Ovary (tissue), 10 donors: ENCODE measurements at places on chromosomes 5 and 9.
A peak's percentile ranks its signal among the peaks of the same experiment; 100 is the strongest.

GRCh38 chr9:87518702-87519335 lies 21.2 kb downstream of the DAPK1 start:
- peak; percentile 87 for DNase-seq

GRCh38 chr5:150057996-150058395 lies 28.4 kb downstream of the CSF1R start:
- no peak for DNase-seq

DNA sequence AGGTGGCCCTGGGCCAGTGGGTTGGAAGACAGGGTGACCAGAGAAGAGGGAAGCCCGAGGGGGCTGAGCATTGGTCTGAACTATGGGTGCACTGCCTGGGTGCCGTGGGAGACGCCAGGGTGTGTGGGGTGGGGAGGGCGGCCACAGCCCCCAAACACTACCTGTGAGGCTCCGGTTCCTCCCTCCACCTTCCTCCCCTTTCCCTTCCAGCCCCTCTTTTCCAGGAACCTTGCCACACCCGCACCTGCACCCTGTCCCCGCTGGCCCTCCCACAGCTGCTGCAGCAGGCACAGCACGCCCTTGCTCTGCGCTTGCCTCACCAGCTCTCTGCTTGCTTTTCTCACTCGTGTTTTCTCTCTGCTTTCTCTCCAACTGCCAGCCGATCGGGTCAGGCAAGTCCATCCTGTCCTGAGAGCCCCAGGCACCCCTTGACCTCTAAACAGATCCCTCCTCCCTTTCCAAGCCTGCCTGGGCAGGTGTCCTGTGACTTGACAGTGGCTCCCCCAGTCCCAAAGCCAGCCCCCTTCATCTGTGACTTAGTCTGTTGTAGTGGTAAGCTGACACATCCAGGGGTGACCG lies 193.7 kb downstream of the MSX2 start:
- DNase-seq = no peak

- no peak for DNase-seq
These were observed 101.5 kb upstream of the BOD1 start for GRCh38 chr5:173717959-173718358.

GRCh38 chr5:175717837-175718236 lies 60.0 kb downstream of the HRH2 start:
- DNase-seq = no peak

- no peak for DNase-seq
These were observed 9.3 kb downstream of the TOR1A start for GRCh38 chr9:129814432-129815223.

GRCh38 chr5:29185558-29185957 lies 2007.9 kb upstream of the CDH6 start:
- DNase-seq = no peak

DNA sequence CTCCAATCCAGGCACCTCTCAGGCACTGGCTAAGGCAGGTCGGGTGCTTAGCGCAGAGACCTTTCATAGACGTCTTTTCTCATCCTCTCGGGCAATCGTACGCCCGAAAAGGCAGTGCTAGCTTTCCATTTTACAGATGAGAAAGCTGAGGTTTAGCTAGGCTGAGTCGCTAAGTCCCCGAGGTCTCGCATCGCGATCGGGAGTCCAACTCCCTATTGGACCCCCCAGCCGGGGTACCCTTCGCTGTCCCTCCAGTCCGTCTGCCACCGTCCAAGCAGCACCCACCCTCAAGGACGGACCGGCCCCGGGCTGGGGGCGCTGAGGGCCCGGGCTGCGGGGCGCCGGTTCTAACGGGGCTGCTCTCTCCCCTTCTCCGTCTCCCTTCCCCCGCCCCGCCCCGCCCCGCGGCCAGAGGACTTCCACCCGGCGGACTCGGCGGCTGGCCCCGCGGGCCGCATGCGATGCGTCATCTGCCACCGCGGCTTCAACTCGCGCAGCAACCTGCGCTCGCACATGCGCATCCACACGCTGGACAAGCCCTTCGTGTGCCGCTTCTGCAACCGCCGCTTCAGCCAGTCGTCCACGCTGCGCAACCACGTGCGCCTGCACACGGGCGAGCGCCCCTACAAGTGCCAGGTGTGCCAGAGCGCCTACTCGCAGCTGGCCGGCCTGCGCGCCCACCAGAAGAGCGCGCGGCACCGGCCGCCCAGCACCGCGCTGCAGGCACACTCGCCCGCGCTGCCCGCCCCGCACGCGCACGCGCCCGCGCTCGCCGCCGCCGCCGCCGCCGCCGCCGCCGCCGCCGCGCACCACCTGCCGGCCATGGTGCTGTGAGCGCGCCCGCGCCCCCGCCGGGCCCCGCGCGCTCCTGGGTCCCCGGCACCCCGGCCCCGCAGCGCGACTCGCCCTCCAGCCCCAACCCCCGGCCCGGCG lies 12.5 kb upstream of the EXOSC2 start:
- peak; percentile 75 for DNase-seq

DNA sequence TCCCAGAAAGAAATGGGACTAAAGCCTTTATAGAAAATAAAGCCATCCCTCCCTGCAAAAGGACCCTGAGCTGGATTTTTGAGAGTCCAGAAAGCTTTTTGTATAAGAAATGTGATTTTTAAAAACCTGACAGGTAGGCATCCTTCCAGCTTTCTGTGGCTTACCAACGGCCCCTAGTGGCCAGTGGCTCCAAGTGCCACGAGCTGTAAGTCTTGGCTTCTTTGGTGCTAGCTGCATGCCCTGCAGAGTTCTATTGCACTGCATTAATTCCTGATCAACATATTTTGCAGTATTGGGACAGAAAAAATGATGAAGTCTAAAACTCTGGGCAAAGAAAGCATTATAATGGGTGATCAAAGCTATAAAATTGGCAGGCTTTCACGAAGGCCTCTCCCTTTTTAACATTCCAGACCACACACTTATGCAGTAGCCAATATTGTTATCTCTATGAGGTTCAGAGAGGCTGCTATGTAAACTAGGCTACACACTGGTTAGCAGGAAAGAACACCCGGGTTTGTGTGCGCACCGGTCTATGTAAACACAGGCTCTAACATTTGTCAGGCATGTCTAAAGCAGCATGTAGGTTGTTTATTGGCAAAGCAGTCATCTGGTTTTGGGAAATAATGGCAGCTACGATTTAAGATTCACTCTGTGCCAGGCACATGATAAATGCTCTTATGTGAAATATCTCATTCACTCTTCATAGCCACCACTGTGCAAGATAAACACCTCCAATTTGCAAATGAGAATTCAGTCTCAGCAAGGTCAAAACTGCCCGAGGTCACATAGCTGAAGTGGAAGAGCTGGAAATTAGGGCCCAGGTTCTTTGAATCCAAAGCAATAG lies 55.2 kb downstream of the NMUR2 start:
- no peak for DNase-seq

DNA sequence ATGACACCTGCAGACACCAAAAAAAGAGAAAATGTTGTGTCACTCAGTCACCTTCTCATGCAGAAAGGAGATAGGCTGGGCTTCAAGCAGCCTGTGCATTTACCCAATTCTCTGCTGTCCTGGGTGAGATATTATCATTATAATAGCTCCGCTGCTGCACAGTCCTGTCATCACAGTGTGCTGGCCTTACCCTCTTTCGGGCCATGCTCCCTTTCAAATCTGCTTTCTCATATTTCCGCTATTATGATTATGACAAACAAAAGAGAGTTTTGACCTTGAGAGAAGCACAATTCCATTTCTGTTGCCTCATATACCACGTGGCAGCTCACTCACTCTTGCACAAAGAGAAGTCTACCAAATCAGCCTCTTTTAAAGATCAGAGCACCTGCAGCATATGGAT lies 1350.1 kb upstream of the ACO1 start:
- DNase-seq = no peak

DNA sequence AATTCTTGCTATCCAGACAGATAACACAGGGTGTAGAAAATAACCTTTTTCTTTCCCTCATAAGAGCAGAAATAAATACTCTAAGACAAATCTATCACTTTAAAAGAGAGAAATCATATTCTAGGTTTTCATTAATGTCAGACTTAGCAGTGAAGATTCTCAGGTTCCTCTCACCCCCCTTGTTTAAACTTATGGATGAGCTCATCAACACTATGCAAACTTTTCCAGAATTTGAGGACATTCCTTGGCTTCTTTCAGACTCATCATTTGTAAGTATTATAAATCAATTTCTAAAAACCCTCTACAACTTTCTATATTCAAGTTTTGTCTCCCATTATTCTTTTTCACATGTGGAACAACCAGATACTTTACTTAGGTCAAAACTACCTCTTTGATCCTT lies 374.9 kb upstream of the TRPC7 start:
- DNase-seq = no peak

DNA sequence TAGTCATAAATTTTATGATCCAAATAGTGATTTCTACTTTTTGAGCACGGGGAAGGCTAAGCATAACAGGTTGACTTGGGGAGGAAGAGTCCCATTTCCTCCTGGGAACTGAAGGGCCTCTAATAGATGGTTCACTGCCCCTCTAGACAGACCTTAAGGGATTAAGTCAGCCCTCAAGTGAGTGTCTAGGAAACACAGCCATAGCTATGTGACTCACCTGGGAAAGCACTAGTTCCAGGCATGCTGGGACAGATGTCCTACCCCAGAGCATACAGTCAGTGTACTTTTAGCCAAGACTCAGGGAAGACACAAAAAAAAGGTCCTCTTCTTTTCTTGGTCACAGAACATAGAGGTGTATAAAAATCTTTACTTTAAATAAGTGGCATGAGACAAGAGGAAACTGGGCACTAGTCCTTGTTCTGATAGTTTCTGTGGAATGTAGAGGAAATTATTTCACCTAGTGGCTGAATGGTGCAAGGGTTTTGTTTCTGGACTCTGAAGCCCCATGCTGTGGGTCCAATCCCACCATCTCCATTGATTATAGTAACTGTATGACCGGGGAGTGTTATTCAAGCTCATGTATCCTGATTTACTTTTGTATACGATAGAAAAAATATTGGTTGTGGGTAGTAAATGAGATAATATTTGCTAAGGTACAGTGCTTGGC lies 86.0 kb downstream of the NREP start:
- no peak for DNase-seq

GRCh38 chr5:7462758-7463157 lies 66.8 kb downstream of the ADCY2 start:
- no peak for DNase-seq

DNA sequence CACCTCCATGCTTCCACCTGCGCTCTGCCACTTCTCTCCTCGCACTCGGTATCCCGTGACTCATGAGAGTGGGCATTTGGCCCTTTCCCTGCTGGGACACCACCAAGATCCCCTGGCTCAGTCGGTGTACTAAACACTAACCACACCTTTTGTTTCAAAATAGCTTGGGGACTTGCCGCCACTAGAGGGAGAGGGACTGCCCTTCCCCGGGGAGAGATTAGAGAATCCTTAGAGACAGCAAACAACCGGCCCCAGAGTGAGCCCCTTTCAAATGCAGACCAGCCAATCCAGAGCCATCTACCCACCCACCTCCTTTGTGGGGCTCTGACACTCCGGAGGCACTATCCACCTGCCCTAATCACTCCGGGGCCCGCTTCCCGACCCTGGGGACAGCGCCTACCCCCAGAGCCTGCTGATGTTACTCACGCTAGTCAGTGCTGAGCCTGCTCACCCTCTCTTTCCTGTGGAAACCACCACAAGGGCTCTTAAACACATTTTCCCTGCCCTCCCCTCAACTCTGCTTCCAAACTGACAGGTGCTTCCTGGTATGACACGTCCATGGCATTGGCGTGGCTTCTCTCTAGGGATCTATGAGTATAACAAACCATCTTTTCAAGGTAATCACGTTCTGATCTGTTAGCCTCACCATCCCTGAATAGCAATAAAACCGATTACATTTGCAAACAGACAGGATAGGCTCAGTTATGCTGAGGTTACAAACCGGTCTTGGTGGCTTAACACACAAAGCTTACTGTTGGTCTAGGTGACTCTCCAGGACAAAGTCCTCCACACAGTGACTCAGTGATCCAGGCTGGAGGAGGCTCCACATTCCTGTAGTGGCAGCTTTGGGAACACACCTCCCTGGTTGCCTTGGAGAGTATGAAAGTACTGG lies 180.1 kb upstream of the MVB12B start:
- peak; percentile 2 for DNase-seq

- DNase-seq = no peak
These were observed 165.1 kb downstream of the CAAP1 start for GRCh38 chr9:26727471-26727870.

GRCh38 chr5:61019642-61020041 lies 74.6 kb downstream of the NDUFAF2 start:
- no peak for DNase-seq

- DNase-seq = peak; percentile 45
These were observed 42.5 kb upstream of the EXOC3 start for GRCh38 chr5:400282-401145.

DNA sequence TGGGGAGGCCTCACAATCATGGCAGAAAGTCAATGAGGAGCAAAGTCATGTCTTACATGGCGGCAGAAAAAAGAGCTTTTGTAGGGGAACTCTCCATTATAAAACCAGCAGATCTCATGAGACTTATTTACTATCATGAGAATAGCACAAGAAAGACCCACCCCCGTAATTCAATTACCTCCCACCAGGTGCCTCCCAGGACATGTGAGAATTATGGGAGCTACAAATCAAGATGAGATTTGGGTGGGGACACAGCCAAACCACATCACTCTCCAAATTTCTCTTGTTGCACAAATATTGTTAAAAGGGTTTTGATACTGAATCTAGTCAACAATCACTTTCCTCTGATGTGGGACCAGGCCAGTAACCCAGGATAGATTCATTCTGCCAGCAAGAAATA lies 1176.1 kb downstream of the CDH9 start:
- DNase-seq = no peak

DNA sequence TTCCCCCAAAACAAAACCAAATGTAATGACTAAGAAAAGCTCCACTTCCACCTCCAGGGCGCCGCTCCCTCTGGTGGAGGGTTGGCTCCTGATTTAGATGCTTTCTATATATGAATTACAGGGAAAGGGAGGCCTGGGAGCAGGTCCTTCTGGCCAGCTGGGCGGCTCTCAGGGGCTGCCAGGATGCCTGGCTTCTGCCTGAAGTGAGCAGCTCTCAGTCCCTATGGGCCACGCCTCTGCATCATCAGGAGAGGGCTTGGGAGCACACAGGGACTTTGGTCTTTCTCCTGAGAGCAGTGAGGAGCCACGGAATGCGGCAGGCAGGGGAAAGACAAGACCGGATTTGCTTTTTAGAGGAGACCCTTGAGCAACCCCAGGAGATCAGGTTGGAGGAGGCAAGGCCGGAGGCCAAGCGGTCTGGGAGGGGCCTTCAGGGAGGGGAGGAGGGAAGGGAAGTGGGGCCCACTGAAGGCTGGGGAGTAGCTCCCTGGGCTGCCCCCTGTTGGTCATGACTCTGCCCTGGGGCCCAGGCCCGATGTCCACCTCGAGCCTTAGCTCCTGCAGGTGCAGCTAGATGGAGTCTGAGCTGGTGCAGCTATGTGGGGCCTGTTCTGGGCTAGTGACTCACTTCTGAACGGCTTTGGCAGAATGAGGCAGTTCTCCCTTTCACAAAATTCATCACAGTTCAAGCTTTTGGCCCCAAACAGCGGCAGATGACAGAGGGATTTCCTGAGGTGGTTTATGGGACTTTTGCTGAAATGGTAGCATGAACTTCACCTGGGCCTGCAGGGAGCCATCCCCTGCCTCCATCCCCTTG lies 11.3 kb upstream of the GRHPR start:
- DNase-seq = no peak

DNA sequence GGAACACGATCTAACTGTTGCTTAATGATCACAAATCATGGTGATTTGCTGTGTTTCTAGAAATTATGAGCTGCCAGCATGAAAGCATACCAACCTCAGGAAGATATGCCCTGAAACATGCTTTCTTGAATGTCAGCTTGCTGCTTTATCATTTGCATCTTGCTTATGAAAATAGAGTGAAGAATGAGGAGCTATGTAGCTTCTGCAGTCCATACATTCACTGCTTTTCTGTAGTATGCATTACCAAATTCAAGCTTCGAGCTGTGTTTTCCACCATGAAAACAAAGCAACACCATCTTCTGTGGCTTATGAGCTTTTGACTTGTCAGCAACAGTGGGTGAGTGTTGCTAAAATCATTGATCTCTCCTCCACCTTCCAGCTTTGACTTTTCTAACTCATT lies 16.5 kb downstream of the F2RL2 start:
- no peak for DNase-seq
